ENCODE measurements at places on chromosomes 12 and 14.

DNA sequence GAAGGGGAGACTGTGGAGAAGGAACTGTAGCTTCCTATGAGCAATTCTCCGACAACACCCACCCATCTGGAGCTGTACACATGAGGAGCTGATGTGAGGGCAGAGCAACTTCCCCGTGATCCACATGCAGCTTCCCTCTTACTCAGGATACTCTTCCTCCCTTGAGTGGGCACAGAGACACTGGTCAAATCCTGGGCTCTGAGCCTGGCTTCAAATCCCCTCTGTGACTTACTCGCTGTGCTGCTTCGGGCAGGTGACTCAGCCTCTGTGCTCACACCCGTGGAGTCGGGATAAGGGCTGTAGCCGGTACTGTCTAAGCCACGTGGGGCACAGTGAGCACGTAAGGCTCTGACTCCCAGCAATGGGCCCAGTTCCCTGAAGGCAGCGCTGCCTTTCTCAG, 31.1 kb downstream of the ZFYVE21 start:
- no peak for DNase-seq

- no peak for DNase-seq
Observed at GRCh38 chr14:92573761-92574498, 60.3 kb downstream of the RIN3 start.

DNA sequence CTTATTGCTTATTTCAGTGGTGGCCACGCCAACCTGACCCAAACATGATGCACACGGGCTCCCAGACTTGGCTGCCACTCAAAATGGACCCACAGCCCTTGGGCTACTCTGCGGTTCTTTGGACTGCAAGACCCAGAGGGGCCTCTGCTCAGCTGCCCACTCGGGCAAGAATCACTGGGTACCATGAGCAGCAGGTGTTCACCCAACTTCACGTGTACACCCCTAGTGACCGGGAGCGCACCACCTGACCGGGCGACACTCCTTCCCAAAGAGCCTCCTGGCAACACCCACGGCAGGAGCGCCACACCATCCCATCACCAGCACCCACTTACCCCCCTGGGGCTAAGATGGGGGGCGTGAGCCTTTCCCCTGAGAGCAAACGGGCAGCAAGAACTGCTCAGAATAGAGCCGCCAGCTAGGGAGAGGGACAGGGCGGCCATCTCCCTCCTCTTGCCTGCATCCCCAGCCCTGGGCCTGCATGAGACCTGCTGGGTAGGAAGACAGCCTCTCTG, 32.0 kb downstream of the CCNK start:
- no peak for DNase-seq

DNA sequence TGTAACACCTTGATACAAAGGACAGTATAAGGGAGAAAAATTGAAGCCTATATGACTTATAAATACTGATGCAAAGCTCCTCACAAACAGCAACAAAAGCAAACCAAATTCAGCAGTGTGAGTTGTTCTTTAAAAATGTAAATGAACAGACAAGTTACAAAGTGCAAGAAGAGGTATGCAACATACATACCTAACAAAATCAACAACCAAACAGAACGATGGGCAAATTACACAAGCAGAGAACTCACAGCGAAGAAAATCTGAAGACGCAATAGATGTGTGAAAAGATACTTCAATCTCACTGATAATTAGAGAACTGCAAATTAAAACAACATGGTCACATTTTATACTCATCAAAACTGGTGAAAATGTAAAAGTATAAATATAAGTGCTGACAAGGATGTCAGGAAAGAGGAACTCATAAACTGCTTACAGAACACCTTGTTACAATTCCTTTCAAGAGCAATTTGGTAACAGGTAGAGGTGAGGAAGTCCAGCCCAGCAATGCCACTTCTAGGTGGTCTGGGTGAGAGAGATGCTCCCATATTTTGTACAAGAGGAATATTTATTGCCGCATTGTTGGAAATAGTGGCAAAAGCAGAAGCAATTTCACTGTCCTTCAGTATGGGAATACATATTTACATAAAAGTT, 47.3 kb downstream of the CORO1C start:
- DNase-seq: no peak

DNA sequence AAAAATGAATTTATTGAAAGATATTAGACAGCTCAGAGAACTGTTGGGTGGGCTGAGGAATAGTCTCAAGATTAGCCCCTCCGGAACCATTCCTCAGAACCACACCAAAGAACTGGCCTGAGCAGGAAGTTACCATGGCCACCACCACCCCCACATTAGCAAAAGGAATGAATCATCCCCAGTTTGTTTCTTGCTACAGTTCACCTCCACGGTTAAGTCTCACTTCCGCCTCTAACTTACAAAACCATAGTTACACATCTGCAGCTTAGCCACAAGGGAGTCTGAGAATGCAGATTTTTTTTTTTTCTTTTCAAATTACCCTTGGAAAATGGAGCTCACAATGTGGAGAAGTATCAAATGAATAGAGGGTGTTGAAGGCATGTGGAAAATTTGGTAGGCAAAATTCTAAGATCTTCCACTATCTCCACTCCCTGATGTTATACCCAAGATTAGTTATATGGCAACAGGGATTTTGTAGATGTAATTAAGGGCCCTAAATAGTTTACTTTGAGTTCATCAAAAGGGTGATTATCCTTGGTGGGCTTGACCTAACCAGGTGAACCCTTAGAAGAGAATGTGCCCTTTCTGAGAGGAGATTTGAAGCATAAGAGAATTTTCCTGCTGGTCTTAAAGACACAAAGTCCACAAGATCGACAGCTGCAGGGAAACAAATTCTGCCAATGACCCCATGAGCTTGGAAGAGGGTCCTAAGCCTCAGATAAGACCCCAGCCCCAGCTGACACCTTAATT, 129.8 kb upstream of the KRR1 start:
- no peak for DNase-seq

GRCh38 chr12:59039005-59039404, 118.7 kb upstream of the LRIG3 start:
- no peak for DNase-seq

DNA sequence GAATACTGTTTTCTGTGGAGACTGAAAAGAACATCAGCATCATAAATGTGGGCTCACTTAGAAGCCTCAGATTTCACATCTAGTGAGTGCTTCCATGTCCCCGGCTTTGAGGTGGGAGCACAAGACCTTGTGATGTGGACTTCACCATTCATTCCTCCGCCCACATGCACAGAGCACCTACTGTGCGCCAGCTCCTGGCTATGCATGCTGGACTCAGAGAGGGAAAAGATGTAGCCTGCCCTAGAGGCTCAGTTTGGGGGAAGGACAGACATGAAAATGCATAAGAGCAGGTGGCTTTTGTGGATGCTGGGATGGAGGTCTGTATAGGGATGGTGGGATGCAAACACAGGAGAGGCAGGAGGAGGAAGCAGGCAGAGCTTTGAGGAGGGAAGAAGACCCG, 65.0 kb downstream of the SERPINA3 start:
- DNase-seq: no peak

- DNase-seq: no peak
Observed at GRCh38 chr14:68733086-68733914, 59.6 kb downstream of the ZFP36L1 start.

GRCh38 chr12:67468549-67469245, 179.8 kb upstream of the DYRK2 start:
- DNase-seq: no peak

Measured in NCI-H1092 (cell line).